ENCODE measurements at places on chromosomes 1 and 21. TPM values are rescaled to one million over a fixed set of nuclear protein-coding genes. Genes with fewer than 3 reads are reported as not detected.

The CFHR2 gene
- total RNA-seq, result not detected

- H3K4me1 ChIP-seq, result no peaks in the 10 kb centered on the region
- H3K4me3 ChIP-seq, result no peak overlapping the region
- H3K36me3 ChIP-seq, result no peaks in the 10 kb centered on the region
- peaks cover 2% of the 10 kb centered on the region for H3K27me3 ChIP-seq
- DNase-seq, result no peak
Observed at GRCh38 chr1:51070640-51071039, 31.4 kb upstream of the C1orf185 start.

DNA sequence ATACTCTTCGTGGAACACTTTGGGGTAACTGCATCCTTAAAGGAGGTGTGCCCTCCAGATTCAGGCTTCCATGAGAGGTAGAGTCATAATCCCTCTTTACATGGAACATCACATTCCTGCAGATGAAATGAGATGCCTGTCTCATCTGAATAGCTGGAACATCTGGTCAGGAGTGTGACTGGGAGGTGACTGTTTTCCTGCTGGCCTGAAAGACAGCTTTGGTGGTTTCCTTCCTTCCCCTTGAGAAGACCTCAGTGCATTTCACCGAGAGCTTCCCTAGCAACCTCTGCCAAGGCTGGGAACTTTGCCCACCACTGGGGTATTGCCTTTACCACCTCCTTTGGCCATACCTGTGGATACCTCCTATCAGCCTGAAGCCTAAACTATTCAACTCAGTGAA is 46.7 kb upstream of the GUCA2A start:
- H3K27ac ChIP-seq, result no peak overlapping the region
- no peaks in the 10 kb centered on the region for H3K27me3 ChIP-seq
- no peak for DNase-seq

- H3K27me3 ChIP-seq, result no peaks in the 10 kb centered on the region
- H3K4me3 ChIP-seq, result no peak overlapping the region
- no peak overlapping the region for H3K27ac ChIP-seq
- no peaks in the 10 kb centered on the region for H3K4me1 ChIP-seq
- no peak for DNase-seq
Observed at GRCh38 chr1:26493938-26494337, 21.7 kb downstream of the HMGN2 start.

GRCh38 chr1:51044834-51045233 is 57.2 kb upstream of the C1orf185 start:
- peak; percentile 32 for DNase-seq
- H3K4me1 ChIP-seq, result no peaks in the 10 kb centered on the region
- H3K27me3 ChIP-seq, result no peaks in the 10 kb centered on the region
- H3K27ac ChIP-seq, result no peak overlapping the region
- H3K36me3 ChIP-seq, result no peaks in the 10 kb centered on the region

- no peak overlapping the region for H3K27ac ChIP-seq
- no peak overlapping the region for H3K4me3 ChIP-seq
- peak; percentile 70 for DNase-seq
- H3K36me3 ChIP-seq, result no peaks in the 10 kb centered on the region
- H3K4me1 ChIP-seq, result no peaks in the 10 kb centered on the region
Observed at GRCh38 chr1:88595355-88596002, 88.6 kb upstream of the PKN2 start.

GRCh38 chr1:226730836-226731235 is 8.2 kb downstream of the ITPKB start:
- H3K4me3 ChIP-seq, result no peak overlapping the region
- H3K36me3 ChIP-seq, result no peaks in the 10 kb centered on the region
- no peaks in the 10 kb centered on the region for H3K4me1 ChIP-seq
- no peaks in the 10 kb centered on the region for H3K27me3 ChIP-seq
- no peak for DNase-seq
- no peak overlapping the region for H3K27ac ChIP-seq

DNA sequence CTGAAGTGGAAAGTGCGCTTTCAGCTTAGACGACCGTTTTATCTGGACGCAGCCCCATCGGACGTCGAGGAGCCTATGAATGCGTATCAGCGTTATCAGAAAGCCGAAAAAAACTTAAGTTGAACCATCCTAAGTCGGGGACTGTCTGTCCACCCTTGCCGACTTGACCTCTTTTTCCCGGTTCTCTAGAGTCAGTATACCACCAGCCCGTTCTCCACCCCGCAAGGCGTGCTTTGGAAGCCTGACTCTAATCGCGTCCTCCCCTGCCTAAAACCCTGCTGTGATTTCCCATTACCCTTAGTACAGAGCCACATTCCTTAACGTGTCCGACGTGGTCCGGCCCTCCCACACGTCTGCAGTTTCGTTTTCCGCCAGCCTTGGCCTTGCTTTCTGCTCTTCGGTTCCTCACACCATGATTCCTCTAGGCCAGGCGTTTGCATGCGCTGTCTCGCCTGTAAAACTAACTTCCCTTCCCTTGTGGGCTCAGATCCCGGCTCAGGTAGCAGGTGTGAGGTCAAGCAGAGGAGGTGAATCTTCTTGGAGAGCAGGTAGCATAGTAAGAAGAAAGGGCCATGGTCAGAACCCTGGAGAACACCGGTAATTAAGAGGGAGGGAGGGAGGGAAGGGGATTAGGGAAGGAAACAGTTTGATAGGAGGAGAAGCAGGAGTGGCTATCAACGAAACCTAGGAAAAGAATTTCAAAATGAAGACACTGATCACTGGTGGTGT is 865 bp downstream of the ADPRS start:
- H3K27me3 ChIP-seq, result no peaks in the 10 kb centered on the region
- no peaks in the 10 kb centered on the region for H3K4me1 ChIP-seq
- H3K4me3 ChIP-seq, result peak overlapping the region; percentile 98
- DNase-seq, result peak; percentile 40

The CRNN gene
- total RNA-seq, result not detected

The ZNHIT6 gene
- 31.5 TPM for total RNA-seq

The UMODL1 gene
- not detected for total RNA-seq

DNA sequence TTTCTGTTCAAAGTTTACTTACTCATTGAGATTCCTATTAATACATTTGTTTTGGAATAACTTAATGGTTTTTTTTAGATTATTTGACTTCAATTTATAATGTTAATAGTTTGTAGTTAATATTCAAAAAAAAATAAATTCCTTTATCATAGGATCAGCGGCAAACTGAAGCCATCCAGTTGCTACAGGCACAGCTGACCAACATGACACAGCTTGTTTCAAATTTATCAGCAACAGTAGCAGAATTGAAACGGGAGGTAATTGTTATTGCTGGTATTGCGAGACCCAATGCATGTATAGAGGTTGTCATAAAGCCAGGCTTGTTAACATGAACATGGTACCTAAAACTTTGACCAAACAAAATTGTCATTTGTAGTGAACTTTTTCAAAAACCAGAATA is 59.0 kb upstream of the FASLG start:
- H3K4me1 ChIP-seq, result no peaks in the 10 kb centered on the region
- no peak overlapping the region for H3K27ac ChIP-seq
- no peak overlapping the region for H3K4me3 ChIP-seq
- DNase-seq, result no peak
- H3K36me3 ChIP-seq, result peaks cover 5% of the 10 kb centered on the region
- H3K27me3 ChIP-seq, result no peaks in the 10 kb centered on the region

The HSD3B1 gene
- not detected for total RNA-seq

DNA sequence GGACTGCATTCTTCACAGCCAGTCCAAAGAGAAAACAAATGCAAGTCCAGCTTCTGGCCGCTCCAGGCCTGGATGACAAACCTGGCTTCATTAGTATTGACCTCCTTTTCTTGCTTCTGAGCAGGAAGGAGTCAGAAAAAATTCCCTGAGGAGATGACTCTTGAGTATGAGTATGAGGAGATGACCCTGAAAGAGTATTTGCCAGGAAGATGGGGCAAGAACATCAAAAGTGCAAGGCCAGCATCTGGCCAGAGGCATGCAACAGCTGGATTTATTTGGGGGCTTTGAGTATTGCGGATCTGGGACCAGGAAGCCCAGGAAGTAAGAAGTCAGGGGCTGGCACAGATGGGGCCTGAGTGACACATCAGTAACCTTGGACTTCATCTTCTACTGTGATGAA is 113.9 kb downstream of the GLIS1 start:
- H3K27me3 ChIP-seq, result no peaks in the 10 kb centered on the region
- no peak for DNase-seq
- H3K27ac ChIP-seq, result no peak overlapping the region
- H3K4me3 ChIP-seq, result no peak overlapping the region
- H3K36me3 ChIP-seq, result no peaks in the 10 kb centered on the region

The TMCC2 gene
- 2.2 TPM for total RNA-seq

The TSPAN2 gene
- 2.8 TPM for total RNA-seq

DNA sequence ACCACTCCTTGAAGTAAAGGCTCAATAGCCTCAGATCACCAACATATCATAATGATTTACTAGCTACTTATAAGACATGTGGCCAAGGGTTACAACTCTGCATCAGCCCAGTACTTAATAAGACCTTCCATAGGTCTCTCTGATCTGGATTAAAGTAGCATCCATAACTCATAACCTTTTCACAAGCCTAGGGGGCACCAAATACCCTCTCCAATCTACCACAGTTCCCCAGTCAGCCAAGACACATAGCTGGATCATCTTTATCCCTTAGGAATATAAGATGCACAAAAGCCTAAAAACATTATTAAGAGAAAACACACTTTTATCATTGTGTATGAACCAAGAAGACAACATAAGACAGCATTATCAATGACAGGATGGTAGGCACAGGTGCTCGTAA is 22.1 kb downstream of the SSX2IP start:
- DNase-seq, result peak; percentile 43
- no peak overlapping the region for H3K4me3 ChIP-seq
- peaks cover 9% of the 10 kb centered on the region for H3K36me3 ChIP-seq

The TP53BP2 gene
- total RNA-seq, result 93.3 TPM

- H3K27me3 ChIP-seq, result no peaks in the 10 kb centered on the region
- no peak overlapping the region for H3K4me3 ChIP-seq
- DNase-seq, result no peak
- H3K27ac ChIP-seq, result peak overlapping the region; percentile 28
Observed at GRCh38 chr1:40423264-40423642, 27.0 kb upstream of the ZFP69B start.

The C1orf226 gene
- 34.3 TPM for total RNA-seq

GRCh38 chr1:53214376-53214940 is 6.0 kb downstream of the CZIB start:
- peaks cover 62% of the 10 kb centered on the region for H3K36me3 ChIP-seq
- peaks cover 2% of the 10 kb centered on the region for H3K4me1 ChIP-seq
- no peaks in the 10 kb centered on the region for H3K27me3 ChIP-seq
- H3K27ac ChIP-seq, result no peak overlapping the region
- no peak for DNase-seq

The HMGCS2 gene
- total RNA-seq, result not detected

DNA sequence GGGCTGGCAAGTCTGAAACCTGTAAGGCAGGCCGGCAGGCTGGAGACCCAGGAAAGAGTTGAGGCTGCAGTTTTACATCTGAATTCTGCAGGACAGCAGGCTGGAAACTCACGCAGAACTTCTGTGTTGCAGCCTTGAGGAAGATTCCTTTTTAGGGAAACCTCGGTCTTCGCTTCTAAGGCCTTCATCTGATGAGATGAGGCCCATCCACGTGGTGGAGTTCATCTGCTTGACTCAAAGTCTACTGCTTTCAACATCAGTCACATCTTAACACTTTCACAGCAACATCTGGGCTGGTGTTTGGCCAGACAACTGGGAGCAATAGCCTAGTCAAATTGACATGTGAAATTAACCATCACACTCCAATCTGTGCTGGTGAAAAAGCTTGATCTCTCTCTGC is 57.1 kb downstream of the EVA1C start:
- H3K4me3 ChIP-seq, result no peak overlapping the region
- no peak overlapping the region for H3K27ac ChIP-seq
- DNase-seq, result no peak
- H3K36me3 ChIP-seq, result no peaks in the 10 kb centered on the region

The PLA2G2D gene
- total RNA-seq, result not detected

DNA sequence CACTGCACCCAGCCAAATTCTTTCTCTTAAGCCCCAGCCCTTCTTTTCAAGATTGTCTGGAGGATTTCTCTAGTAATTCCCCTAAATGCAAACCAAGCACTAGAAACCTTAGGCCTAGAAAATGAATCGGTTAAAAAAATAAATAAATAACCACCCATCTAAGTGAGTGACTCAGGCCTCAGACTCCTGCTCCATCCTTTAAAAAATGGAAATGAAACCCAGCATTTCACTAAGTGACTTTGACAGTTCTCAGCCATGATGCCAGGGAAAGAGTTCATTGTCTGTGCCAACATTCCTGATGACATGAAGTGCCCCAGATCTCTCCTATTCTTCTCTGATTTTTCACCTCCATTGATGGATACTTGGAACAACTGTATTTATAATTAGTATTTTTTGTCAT is 415.2 kb upstream of the DAB1 start:
- H3K4me3 ChIP-seq, result no peak overlapping the region
- H3K27ac ChIP-seq, result no peak overlapping the region
- H3K4me1 ChIP-seq, result no peaks in the 10 kb centered on the region
- DNase-seq, result no peak
- H3K27me3 ChIP-seq, result no peaks in the 10 kb centered on the region

GRCh38 chr21:33185852-33186251 is 43.9 kb upstream of the IFNAR2 start:
- H3K27ac ChIP-seq, result no peak overlapping the region
- H3K4me3 ChIP-seq, result no peak overlapping the region
- H3K27me3 ChIP-seq, result peaks cover 64% of the 10 kb centered on the region
- no peaks in the 10 kb centered on the region for H3K4me1 ChIP-seq
- H3K36me3 ChIP-seq, result no peaks in the 10 kb centered on the region
- no peak for DNase-seq

DNA sequence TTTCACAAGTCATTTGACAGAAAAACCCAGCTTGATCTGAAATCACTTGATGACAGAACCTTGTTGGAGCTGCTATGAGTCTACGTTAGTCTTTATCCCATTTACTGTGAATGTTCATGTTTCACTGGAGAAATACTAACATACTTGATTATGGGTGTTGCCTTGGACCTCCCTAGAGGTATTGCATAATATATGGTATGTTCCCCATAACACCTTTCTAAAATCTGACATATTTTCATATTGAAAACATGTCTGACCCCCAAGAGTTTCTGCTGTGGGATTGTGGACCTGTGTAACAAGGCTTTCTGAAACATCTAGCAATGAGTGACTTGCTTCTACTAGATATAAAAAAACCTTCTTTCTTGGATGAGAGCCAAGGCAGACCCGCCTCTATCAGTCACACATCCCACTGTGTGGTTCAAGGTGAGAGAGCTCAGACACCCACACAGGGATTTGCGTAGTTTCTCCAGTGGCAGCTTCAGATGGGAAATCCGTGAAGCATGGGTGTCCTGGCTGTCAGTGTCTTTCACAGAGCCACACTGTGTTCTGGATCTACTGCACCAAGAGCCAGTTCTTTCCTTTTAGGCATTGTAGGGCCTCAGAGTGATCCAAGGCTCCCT is 4.6 kb downstream of the NENF start:
- H3K27me3 ChIP-seq, result no peaks in the 10 kb centered on the region
- DNase-seq, result no peak
- peaks cover 5% of the 10 kb centered on the region for H3K4me1 ChIP-seq
- H3K4me3 ChIP-seq, result no peak overlapping the region

Data from A673 (cell line).